C1 segment of cervical spinal cord (tissue), 14 donors: ENCODE measurements at places on chromosomes 7 and 10.

GRCh38 chr10:125739994-125740679 is 20.6 kb downstream of the EDRF1 start:
- DNase-seq: no peak

GRCh38 chr7:28615091-28615490 is 202.8 kb downstream of the CREB5 start:
- DNase-seq: no peak

DNA sequence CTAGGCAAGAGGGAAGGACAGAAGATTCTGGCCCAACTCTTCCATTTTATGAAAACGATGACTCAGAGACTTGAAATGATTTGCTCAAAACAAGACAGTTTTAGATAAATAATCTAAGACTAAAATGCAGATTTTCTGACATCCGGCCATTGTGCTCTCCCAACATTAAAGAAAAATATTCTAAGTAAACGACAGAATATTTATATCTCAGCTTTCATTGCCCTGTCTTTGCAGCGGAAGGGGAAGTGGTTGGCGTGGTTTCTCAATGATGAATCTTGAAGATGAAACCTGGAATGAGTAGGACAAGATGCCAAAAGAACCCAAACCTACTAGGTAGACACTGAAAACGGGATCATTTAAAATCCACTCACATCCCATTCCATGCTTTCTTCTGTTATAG is 28.9 kb upstream of the NPY start:
- no peak for DNase-seq

DNA sequence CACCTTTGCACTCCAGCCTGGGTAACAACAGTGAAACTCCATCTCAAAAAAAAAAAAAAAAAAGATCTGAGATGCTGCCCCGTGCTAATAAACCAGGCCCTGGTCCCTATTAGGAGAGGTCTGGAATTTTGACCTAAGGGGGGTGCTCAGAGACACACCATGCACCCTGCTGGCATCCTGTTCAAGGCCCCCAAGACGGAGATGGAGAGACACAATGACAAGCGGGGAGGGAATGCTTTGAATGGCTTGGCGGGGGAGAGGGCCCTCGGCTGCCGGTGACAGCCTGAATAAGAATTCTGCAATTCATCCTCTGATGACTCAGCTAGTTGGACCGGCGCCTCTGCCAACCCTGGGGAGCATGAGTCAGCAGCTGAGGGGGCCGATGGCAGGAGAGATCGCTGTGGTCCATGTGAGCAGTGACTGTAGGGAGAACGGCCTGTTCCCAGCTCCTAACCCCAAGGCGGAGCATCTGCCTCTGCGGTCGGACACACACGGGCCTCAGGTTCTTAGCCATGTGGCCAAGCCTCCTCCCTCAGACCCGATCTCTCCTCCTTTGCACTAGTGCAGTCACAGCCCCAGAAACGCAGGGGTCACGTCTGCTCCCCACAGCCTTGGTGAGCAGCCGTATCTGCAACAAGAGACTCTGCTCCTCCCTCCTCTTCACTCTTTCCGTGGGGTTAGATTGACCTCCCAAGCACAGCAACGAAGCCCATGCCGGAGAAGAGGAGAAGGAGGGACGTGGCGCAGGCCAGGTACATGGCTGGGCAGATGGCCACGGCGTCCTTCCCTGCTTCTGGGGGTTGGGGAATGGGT is 14.9 kb downstream of the TRIM56 start:
- peak; percentile 57 for DNase-seq

DNA sequence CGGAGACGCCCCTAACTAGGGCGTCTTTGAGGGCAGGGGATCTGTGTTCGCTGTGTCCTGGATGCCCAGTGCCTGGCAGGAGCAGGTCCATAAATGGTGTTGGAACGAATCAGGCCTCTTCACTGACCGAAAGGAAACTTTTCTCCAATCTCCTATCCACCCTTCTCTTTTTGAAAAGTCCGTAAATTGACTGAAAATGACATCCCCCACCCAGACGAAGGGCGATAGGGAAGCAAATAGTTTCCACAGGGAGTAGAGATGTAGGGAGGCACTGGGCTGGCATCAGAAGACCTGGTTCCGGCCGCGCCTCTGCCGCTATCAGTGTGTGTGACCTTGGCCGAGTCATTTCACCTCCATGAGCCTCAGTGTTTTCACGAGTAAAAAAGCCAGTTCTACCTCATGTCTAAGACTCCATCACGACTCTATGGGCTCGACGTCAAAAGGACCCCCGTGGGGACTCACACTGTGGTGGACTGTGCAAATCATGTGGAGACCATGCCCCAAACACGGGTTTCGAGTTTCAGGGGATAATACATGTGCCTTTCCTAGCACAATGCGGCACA is 497 bp upstream of the RAB11FIP2 start:
- DNase-seq: no peak

GRCh38 chr7:29146057-29146706 is at the start of gene CPVL:
Gene CPVL, minus strand, starts transcription at chr7:29146537. Its CDS starts 25,476 bp downstream, at chr7:29121061.
- no peak for DNase-seq

DNA sequence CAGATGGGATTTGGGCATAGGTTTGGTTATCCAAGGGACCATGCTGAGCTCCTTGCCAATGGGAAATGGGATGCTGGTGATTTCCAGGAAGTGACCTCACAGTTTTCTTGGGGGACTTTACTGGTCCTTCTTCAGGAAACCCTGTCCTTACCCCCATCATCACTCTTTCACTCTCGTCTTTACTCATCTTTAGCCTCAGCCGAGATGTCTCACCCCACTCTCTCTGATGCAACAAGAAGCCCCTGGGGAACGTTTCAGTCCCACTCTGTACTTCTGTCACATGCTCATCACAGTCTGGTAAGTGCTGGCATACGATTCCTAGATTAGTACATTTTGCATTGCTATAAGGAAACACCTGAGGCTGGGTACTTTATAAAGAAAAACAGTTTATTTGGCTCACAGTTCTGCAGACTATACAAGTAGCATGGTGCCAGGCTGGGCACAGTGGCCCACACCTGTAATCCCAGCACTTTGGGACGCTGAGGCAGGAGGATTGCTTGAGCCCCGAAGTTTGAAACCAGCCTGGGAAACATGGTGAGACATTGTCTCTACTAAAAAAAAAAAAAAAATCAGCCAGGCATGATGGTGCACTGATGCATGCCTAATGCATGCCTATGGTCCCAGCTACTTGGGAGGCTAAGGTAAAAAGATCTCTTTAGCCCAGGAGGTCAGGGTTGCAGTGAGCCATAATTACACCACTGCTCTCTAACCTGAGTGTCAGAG is 63.5 kb upstream of the VKORC1L1 start:
- no peak for DNase-seq

DNA sequence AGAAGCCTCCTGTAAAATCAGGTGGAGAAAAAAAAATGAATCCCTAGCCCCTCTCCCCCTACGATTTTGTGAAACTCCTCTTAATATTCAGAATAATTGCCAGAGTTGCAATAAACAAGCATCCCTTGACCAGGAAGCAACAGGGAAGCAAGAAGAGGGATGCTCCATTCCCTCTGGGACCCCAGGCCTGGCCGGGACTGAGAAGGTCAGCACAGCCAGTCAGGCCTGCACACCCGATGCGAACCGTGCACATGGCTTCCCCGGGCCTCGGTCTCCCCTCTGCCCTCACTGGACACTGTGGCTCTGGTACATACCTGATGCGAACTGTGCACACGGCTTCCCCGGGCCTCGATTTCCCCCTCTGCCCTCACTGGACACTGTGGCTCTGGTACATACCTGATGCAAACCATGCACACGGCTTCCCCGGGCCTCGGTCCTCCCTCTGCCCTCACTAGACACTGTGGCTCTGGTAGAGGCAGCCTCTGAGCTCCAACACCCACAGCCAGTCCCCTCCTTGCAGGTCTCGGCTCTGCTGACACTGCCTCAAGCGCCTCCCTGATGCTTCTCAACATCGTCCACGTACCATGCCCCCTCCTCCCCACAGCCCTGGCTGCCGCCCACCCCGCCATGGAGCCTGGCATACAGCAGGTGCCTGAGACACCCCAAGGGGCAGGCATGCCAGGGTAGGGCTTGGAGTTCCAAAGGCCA is 138.6 kb downstream of the DIP2C start:
- DNase-seq: no peak

DNA sequence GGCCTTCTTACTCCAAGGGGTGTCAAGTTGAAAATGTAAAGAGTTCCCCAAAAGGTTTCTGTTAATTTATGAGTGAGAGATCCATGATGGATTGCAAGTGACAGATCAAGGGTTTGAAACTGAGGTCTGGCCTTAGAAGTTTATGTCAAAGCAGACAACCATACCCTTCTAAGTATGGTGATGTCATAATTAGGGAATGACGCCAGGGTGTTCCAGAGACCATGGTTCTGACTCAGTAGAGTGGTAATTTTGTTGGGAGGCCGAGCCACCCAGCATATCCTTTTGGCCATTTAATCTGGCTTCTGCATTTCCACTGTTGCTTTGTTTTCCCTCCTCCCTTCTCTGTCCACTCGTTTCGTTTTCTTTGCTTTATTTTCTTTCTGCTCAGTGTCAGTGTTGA is 2.7 kb downstream of the TRUB1 start:
- DNase-seq: no peak

- DNase-seq: no peak
These were observed 30.1 kb upstream of the PTPRN2 start for GRCh38 chr7:158617737-158618128.

DNA sequence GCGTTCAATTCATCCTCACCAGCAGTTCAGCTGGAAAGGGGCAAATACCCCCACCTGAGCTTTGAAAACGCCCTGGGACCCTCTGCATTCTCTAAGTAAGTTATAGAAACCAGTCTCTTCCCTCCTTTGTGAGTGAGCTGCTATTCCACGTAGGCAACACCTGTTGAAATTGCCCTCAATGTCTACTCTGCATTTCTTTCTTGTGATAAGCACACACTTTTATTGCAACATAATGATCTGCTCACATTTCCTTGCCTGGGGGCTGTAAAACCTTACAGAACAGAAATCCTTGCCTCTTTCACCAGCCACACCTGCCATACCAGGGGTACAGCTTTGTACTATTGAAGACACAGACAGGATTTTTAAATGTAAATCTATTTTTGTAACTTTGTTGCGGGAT is 155.8 kb upstream of the LANCL2 start:
- no peak for DNase-seq

GRCh38 chr10:105252911-105253310 is 611.8 kb downstream of the SORCS3 start:
- no peak for DNase-seq

DNA sequence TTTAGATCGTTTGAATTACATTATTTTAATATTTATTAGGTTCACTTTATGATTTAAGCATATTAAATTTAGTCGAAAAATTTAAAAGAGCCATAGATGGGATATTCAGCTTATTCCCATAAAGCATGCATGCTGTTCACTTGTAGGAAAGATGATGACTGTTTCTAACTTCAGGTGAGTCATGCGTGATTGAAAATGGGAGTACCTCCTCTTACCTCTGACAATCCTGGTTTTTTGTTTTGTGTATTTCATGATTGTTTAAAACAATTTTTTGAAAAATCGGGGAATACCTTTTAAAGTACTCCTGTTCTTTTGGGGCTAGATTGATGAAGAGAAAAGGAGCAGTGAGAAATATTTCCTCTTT is 1.4 kb downstream of the TNKS2 start:
- DNase-seq: no peak

- no peak for DNase-seq
These were observed 100.6 kb downstream of the MICU1 start for GRCh38 chr10:72525277-72525676.

DNA sequence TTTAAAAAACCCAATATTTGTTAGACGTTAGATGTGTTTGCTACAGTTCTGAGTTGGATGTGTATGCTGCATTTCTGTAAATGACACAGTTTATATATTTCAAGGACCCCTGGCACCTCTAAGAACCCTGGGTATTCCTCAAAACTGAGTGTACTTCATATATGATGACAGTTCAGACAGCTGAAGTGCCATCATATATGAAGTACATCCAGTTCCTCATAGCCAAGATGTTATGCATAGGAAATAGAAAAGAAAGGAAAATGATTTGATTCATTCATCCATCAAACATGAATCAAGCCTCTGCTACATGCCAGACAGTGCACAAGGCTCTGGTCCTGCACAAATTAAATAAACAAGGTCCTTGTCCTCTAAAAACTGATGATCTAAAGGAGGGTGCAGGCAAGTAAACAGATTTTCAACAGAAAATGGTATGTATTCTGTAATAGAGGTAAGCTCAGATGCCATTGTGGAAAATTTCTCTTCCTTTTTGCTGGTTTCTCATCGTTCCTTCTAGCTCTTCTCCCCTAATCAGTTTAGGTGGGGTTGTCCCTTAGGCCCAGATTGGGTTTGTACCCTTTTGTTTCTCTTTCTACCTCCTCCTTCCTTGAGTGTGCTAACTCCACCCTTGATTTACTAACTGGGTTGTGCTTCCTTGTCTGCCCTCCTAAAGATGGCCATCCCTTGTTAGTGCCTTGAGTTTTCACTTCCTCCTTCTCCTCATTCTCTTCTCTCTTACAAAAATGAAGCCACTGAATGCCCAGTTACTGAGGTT is 25.3 kb upstream of the SMIM30 start:
- DNase-seq: no peak

GRCh38 chr7:467393-467828 is 52.2 kb downstream of the PDGFA start:
- no peak for DNase-seq

GRCh38 chr10:110681023-110681681 is 37.0 kb downstream of the RBM20 start:
- DNase-seq: no peak

DNA sequence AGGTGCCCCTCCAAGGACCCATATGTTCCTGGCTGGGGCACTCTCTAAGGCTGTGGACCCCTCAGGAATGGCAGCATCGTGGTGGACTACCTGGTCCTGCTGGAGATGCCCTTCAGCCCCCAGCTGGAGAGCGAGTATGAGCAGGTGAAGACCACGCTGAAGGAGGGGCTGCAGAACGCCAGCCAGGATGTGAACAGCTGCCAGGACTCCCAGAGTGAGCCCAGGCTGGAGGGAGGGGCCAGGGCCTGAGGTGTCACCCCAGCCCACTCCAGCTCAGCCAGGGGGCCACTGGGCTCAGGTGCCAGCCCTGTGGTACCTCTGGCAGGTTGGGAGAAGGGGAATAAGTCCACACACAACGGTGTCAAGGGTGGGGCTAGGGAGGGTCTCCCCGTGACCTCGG is 4.7 kb upstream of the MUC12 start:
- DNase-seq: no peak

DNA sequence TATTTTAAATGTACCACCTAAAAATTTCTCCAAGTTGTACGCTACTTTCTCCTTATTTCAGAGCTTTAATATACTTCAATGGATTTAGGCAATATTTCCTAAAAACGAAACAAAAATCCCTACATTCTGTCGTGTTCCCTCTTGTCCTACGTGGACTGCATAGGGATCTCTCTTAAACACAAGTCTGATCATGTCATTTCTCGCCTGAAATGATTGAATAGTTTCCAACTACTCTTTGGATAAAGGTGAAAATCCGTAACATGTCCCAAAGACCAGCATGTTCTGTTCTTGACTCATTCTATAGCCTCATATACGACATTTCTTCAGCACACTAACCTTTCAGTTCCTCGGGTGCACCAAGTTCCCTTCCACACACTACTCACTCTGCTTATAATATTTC is 17.7 kb upstream of the TPK1 start:
- no peak for DNase-seq

DNA sequence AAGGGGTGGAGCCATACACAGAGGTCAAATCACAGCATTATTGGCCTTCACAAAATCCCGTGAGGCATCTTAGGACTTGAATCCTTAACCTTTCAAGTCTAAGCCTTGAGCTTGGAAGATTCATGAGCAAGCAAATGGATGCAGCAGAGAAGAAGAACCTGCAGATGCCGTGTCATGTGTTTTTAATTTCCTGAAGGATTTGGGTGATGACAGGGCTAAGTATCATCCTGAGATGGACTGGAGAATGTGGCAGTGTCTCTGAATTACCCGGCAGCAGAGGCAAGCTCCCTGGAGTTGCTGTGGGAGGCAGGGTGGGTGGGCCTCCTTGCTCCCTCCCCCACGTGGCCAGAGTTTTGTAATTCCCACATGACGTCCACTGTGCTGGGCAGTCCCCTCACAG is 50.8 kb downstream of the GCC1 start:
- DNase-seq: no peak
